Hematopoietic multipotent progenitor cell treated with erythropoietin and hydrocortisone succinate and interleukin-3 and kit ligand, for 4 days (in vitro differentiated cells): ENCODE measurements at places on chromosomes 11 and 22.

- no peak for DNase-seq
These were observed 140.2 kb upstream of the TIMP3 start for GRCh38 chr22:32661296-32661695.

DNA sequence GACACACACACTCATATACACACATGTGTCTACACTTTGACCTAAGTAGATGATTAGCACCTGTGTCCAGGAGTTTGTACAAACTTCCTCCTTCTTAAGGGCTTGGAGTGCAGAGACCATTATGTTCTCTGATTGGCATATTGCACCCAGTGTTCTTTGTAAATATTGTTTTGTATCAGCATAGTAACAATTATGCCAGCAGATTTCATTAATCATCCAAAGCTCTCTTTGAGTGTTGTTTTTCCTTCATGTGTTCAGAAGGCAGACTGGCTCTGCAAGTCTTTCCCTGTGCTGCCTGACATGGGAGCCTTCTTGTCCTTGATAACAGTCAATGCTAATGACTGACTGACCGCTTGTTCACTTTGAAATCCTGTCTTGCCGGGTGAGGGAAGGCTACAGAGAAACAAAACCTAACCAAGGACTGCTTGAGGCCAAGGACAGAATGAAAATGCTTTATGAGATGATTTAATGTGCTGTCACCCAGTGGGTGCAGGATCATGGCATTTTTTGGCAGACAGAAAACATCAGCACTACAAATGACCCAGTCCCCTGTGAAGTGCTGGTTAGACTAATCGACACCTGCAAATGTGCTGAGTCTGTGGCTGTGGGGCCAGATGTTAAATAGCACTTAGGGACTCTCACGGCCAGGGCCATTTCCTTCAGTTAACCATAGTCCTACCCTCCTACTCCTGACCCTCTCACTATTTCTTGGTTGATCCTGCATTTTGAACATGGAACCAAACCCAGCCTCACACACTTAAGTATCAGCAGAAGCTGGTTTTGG lies 6.6 kb upstream of the BARX2 start:
- DNase-seq, result no peak

DNA sequence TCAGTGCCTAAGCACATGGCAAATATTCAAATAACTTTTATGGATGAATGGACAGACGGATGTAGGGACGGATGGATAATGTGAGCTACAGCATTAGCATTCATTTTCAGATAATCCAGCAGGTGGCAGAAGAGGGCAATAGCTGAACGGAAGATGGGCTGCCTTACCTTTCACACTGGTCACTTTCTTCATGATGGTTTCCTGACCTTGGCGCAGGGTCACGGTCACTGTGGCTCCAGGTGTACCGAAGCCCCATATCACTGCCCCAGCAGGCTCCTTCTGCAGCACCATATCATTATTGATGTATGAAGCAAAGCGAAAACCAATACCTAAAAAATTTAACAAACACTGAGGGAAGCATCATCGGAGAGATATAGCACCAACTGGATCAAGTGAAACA lies 4.3 kb downstream of the SIAE start:
- peak; percentile 67 for DNase-seq

DNA sequence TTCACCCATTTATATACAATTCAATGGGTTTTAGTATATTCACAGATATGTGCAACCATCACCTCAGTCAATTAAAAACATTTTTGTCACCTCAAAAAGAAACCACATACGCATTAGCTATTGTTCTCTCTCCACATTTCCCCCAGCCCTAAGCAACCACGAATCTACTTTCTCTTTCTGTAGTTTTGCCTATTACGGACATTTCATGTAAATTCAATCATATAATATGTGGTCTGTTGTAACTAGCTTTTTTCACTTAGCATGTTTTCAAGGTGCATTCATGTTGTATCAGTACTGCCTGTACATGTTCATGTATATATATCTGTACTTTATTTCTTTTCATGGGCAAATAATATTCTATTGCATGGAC lies 104.7 kb upstream of the RRM1 start:
- no peak for DNase-seq

DNA sequence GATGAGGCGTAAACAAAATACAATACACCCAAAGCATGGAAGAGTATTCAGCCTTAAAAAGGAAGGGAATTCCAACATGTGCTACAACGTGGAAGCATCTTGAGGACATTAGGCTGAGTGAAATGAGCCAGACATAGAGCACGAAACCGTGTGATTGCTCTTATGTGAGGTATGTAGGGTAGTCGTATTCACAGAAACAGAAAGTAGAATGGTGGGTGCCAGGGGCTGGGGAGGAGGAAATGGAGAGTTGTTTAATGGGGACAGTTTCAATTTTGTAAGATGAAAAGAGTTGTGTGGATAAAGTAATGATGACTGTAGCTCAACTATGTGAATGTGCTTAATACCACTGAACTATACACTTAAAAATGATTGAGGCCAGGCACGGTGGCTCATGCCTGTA lies 10.2 kb upstream of the KMT5B start:
- DNase-seq, result no peak

DNA sequence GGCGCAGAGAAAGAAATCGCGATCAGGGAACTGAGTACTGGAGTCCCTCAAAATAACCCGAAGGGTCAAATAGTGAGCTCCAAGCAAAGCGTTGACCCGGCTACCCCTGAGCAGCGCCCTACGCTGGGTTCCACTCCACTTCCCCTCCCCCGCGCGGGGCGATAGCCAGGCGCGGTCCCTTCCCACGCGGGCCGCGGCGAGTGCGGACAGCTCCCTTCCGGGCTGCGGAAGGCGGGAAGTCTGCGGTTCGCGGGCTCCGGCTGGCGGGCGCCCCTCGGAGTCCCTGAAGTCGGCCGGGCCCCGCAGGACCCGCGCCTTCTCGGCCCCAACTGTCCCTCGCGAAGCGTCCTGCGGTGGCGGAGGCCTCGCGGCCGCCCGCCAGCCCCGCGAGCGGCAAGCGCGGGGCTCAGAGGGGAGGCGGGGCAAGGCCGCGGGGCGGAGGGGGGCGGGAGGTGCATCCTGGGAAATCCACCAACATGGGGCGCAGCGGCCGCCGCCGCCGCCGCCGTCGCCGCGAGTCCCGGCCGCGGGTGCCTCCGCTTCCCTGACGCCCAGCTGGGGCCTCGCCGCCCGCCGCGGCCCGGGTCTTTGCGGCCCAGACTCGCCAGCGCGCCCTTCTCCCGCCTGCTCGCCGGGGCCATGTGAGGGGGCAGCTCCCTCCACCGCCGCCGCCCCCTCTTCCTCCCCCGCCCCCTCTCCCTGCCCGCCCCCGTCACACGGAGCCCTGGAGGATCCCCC lies at the start of gene QSER1:
QSER1 (plus strand) TSS at position 457 of the 738 bp plus-strand sequence. CDS start 315 bp downstream, outside the sequence.
- DNase-seq, result peak; percentile 90

- no peak for DNase-seq
These were observed 29.1 kb upstream of the RFPL3 start for GRCh38 chr22:32328306-32329201.

DNA sequence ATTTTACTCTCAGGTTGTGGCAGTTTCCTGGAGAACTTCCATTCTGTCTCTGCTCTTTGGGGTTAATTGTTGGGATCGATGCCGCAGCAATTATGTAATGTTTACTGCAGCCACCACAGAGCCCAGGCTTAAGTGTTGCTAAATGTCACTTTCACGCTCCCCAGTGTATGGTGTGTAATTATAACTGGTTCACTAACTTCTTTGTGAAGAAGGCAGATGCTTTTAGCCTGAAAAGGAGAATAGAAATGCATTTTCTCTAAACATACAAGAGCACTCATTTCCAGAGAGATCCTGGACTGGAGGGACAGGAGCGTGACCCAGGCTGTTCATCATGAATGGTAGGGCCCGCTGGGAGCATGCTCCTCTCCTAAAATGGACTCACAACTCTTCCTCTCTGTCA lies 132.2 kb upstream of the PLET1 start:
- no peak for DNase-seq

DNA sequence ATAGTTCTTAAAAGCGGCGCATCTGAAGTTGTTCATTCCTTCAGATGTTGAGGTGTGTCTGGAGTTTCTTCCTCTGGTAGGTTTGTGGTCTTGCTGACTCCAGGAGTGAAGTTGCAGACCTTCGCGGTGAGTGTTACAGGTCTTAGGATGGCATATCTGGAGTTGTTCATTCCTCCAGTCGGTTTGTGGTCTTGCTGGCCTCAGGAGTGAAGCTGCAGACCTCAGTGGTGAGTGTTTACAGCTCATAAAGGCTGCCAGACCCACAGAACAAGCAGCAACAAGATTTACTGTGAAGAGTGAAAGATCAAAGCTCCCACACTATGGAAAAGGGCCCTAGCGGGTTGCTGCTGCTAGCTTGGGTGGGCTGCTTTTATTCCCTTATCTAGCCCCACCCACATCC lies 201.7 kb upstream of the PDGFD start:
- no peak for DNase-seq

- DNase-seq, result no peak
These were observed 2.3 kb upstream of the CLPB start for GRCh38 chr11:72436661-72437060.

DNA sequence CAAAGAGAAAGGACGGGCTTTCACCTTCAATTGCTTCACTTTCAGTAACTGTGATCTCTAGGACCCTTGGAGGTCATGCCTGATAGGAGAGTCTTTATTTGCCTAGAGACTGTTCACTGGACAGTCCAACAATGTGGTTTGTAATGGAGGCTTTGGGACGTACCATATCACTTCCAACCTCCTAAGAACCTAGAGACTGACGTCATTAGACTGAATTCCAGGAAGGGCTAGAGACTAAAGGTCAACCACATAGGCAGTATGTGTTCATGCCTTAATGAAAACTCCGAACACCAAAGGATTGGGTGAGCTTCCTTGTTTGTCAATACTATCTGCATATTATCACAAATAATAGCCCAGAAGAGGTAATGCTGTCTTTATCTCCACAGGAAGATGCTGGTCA lies 53.7 kb upstream of the CNTN5 start:
- no peak for DNase-seq

DNA sequence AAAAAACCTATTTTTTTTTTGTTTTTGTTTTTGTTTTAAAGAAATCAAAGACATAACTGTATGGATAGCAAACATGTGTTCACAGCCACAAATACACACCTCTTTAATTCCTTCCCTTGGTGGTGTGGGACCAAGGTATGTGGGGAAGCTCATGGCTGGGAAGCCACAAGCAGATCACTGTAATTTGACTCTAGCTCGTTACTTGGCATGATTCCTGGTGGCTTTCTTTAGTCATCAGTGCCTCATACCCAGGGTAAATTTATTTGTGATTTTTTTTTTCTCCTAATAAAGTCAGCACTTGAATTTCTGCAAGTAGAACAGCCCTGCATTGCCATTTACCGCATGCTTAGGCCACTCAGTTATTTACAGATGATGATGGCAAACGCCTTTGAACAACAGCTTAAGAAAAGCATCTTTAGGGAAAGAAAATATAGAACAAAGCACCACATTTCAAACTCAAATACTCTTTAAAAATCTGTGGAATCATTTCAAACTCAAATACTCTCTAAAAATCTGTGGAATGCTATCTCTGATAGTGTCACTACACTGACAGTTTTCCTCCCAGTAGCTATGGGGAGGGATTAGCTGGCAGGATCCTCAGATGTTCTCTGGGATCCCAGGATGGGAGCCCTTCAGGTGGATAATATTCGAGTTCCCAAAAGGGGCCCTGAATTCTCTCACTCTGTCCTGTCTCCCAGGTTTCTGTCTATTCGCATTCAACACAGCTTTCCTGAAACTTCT lies 687.2 kb downstream of the OPCML start:
- DNase-seq, result no peak

GRCh38 chr11:75505916-75506692 lies 19.6 kb downstream of the GDPD5 start:
- DNase-seq, result peak; percentile 33

DNA sequence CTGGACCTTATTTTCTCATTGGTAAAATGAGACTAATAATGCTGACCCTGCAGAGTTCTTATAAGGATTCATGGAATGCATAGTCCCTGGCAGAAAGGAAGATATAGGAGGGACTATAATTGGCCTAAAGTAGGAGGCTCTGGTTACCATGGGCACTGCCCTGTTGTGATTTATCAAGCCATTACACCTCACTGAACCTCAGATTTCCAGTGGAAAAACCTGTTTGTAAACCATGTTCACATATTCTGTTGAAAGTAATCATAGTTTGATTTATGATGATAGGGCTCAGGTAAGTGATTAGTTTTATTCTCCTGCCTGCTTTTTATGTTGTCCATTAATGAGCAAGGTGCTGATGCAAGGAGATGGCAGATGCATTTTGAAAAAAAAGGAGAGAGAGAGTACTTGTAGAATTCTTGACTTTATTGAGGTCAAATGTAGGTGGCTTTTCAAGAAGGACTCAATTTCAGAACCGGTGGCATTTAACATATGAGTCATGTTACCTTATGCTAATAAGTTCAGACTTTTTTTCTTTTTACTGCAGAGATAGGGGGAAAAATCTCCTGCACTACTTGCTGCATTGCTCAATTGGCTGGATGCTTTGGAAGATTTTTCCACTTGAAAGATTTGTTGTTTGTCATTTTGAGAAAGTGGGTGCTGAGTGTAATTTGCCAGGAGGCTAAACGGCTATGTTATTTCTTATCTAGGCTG lies 14.6 kb downstream of the NF2 start:
- DNase-seq, result no peak

DNA sequence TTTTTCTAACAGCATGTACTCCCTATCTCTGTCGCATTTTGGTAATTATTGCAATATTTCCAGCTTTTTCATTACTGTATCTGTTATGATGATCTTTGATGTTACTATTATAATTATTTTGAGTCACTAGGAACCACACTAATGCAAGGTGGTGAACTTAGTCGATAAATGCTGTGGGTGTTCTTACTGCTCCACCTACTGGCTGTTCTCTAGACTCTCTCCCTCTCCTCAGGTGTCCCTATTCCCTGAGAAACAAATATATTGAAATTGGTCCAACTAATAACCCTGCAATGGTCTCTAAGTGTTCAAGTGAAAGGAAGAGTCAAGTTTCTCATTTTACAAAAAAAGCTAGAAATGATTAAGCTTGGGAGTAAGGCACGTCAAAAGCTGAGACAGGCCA lies 10.5 kb downstream of the ARL14EP start:
- DNase-seq, result peak; percentile 41

GRCh38 chr22:33883961-33884808 lies 36.1 kb downstream of the LARGE1 start:
- DNase-seq, result no peak

DNA sequence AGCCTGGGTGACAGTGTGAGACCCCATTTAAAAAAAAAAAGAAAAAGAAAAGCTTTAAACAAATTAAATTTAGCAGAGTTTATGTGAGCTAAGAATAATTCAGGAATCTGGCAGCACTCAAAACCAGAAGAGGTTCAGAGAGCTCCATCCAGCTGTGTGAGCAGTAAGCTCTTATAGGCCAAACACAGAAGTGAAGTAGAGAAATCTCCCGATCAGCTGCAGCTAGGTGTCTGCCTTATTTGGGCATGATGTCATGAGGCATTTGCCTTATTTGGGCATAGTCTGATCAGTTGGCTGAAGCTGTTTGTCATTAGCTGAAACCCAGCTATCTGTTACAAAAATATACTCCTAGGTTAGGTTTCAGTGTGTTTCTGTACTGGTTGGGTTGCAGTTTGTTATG lies 8.2 kb downstream of the MS4A15 start:
- DNase-seq, result peak; percentile 27

GRCh38 chr22:28629420-28630176 lies 50.0 kb downstream of the TTC28 start:
- no peak for DNase-seq

GRCh38 chr11:133895061-133895479 lies 49.8 kb upstream of the SPATA19 start:
- no peak for DNase-seq
